NCI-H524 (cell line): ENCODE measurements at places on chromosomes 6 and 20.

DNA sequence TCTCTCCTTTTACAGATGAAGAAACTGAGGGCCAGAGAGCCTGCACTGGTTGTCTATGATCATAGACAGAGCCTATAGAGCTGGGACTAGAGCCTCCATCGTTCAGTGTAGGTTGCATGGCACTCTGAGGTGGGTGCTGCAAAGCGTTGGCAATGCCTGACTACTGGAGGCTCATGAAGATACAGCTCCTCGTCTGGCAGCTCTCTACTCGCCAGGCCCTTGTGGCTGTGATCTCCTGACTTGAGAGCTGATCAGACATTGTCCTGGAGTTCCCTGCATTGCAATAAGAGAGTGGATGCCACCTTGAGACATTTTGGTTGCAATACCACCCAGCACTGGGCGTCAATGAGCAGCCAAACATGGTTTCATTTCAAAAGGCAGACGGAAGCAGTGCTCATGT is 270.1 kb upstream of the ARID1B start:
- DNase-seq: no peak

DNA sequence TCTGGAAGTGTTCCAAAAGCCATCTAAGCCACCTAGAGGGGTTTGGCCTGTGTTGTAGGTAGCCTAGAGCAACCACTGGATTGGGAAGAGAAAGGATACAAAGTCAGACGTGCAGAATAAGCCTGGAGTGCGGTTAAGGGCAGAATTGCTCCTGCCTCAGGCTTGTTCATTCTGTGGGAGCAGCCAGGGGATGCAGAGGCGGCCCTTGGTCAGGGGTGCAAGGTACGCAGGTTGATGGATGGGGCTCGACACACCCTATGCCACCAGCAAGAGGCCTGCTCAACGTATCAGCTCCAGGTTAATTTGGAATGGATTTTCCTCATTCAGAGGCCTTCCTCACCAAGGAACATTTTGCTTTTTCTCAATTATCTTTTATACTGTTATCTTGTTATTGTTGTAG is 129.8 kb downstream of the SLC23A2 start:
- DNase-seq: no peak

DNA sequence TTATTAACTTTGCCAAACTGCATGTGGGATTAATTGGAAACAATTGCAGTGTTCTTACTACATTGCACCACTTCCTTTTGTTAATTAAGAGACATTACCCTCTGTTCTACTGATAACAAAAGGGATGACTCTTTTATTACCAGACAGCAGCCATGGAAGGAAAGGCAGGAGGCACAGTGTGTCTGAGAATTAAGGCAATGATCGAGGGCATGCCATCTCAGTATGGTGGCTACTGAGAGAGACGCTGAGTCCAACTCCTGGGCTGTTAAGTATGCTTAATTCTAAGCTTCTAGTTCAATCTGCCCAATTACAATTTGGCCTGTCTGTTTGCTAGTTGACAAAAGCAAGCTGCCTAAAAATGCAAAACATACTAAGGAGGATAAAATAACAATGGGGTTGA is 227.4 kb downstream of the PHACTR1 start:
- no peak for DNase-seq

- no peak for DNase-seq
Measured at GRCh38 chr6:138263963-138264362, 45.7 kb upstream of the PBOV1 start.

DNA sequence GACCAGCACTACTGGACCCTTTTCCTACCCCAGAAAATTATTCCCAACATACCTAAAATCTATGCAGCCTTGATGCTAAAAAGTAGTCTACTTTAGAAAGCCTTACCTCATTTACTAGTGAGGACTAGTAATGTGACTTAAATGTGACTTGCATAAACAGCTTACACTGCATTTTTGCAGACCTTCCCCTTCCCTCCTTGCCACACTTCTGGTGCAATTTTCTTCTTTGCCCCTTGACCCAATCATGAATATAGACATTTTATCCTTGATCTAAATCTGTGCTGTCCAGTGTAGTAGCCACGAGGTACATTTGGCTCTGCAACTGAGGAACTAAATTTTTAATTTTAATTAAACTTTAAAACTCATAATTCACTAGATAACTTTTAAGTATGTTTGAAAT is 7.0 kb upstream of the ZKSCAN8 start:
- no peak for DNase-seq

DNA sequence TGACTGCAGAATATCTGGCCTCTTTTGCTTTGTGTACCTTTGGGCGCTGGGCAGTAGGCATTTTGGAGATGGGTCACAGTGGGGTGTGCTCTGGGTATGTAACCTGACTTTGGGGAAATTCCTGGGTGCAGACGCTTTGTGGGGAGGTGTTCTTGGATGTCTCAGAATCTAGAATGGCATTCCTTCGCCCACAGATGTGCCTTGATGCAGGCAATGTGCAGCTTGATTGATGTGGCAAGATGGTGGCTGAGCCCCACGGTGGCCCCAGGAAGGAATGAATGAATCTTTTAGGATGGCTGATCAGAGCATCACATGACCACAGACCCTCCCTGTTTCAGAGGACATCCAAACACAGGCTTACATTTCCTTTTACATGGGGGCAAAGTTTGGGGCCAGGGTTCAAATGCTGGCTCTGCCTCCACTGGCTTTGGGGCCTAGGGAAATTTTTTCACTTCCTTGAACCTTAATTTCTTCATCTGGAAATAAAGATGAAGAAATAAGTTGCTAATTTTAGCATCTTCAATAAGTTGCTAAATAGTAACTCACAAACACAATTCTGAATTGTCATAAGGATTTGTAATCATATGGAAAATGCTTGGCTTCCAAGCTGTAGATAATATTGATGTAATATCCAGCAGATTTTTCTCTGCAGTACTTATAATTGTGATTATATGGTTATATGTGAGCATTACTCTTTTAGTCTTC is 5.6 kb downstream of the PPP1R16B start:
- peak; percentile 43 for DNase-seq

DNA sequence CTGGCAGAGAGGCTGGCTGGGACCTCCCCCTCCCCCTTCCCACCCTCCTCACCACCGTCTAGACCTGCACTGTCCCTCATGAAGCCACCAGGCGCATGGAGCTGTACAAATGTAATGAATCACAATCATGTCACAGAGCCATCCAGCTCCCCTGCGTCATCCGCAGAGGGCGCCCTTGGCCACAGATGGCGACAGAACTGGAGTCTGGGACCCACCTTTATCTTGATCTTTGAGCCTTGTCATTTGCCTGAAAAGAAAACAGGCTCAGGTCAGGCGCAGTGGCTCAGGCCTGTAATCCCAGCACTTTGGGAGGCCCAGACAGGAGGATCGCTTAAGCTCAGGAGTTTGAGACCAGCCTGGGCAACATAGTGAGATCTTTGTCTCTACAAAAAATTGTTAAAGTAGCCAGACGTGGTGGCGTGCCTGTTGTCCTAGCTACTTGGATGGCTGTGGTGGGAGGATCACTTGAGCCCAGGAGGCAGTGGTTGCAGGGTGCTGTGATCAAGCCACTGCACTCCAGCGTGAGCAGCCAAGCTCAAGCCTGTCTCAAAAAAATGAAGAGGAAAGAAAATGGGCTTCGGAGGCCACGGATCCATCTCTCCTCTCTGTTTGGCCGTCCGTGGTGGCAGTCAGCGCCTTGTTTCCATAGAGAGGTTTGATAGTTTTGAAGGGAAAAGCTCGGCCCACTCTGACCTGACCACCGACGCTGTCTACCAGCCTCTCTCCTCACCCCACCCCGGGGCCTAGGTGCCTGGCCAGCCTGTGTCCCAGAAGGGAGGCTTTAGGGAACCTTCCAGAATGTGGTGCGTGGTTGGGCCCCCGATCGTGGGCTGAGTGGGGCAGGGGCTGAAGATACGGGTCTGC is 6.2 kb downstream of the COL9A3 start:
- peak; percentile 86 for DNase-seq

- no peak for DNase-seq
Measured at GRCh38 chr6:10564975-10565673, 44.0 kb downstream of the GCNT2 start.

GRCh38 chr6:33620856-33621710 is at the start of gene ITPR3:
Gene ITPR3 (plus strand): TSS chr6:33621322. CDS start chr6:33621603, 281 bp downstream.
- DNase-seq: no peak

DNA sequence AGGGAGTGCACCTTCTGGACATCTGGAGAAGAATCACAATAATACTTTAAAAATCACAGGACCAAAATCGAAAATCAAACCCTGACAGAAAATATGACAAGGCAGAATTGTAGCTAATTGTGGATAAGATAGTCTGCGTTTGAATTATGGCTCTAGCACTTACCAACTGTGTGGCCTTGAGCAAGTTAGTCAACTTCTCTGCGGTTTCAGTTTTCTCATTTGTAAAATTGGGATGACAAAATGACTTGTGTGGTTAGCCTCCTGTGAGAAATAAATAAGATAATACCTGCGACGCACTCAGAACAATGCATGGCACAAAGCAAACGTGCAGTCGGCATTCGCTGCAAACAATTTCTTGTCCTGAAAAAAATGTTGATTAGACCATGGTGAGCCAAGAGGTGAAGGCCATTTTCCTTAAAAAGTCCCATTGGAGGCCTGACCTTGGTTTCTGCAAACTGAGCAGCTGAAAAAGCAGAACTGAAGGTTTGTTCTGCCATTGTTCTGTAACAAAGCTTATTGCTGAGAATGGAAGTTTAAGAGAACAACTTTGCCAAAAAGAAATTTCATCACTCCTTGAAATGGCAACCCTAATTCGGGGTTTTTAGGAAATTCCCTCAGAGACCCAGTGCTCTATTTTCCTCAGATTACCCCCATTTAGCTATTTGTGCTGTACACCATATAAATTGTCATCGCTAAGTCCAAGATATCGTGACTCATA is 266.3 kb downstream of the ERMARD start:
- no peak for DNase-seq

DNA sequence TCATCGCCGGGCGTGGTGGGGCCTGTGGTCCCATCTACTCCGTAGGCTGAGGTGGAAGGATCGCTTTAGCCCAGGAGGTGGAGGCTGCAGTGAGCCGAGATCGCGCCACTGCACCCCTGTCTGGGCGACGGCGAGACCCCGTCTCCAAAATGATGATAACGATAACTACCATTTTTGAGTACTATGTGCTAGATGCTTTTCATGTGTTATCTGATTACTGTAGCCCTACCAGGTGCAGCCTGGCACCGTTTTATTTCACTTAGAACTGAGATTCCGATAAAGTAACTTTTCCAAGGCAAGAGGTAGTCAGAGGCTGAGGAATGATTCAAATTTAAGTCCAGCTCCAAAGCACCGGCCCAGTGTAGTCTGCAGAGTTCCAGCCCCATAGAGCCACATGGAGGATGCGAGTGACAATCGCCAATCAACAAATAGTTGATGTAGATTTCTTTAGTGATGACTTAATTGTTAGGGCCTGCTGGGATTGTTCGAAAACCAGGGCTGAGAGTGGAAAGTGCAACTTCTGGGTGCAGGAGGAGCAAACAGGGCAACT is 727 bp downstream of the ERMARD start:
- DNase-seq: no peak

DNA sequence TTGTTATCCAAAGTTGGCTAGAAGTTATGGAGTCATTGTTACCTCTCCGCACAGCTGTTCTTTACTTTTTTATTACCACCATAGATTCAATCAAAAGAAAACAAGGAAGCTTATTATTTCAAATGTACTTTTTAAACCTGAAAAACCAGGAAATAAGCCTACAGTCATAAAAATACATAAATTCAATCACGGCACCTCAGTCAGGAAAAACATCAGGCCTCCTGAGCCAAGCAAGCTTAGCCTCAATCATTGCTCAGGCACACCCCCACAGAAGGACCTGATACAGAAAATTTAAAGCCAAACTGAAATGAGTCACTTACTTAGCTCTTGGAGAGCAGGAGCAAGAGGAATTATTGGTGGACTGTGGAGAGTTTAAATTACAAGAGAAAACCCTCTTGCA is 44.3 kb downstream of the MARCKS start:
- DNase-seq: no peak

GRCh38 chr20:5349448-5349847 is 32.7 kb upstream of the PROKR2 start:
- no peak for DNase-seq

- DNase-seq: peak; percentile 98
Measured at GRCh38 chr20:37516811-37517750, 4.0 kb upstream of the NNAT start.

DNA sequence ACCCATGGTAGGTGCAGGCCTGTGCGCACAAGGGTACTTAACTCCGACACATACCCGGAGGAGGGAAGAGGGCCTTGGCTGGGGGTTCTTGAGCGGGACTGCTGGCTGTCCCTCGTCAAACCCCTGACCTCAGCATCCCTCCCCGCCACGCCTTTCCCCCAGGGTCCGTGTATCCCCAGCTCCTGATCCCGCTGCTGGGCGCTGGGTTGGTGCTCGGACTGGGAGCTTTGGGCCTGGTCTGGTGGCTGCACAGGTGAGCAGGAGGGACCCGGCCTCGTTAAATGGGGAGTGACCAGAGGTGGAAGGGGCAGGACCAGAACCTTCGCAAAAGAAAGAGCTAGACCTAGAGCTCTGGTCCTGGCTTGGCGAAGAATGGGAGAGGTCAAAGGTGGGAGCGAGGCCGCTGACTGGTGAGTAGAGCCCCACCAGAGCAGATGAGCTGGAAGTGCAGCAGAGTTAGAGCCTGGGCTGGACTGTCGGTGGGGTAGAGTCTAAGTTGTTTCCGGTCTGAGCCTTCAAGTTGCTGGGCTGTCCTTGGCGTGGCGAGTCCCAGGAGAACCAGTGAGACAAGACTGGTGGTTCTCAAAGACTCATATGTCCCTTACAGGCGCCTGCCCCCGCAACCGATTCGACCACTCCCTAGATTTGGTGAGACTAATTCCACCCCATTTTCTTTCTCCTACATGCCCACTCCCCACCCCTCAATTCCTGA is 963 bp downstream of the MPIG6B start:
- DNase-seq: no peak

GRCh38 chr20:60354024-60354580 is 395.9 kb downstream of the CDH26 start:
- no peak for DNase-seq

DNA sequence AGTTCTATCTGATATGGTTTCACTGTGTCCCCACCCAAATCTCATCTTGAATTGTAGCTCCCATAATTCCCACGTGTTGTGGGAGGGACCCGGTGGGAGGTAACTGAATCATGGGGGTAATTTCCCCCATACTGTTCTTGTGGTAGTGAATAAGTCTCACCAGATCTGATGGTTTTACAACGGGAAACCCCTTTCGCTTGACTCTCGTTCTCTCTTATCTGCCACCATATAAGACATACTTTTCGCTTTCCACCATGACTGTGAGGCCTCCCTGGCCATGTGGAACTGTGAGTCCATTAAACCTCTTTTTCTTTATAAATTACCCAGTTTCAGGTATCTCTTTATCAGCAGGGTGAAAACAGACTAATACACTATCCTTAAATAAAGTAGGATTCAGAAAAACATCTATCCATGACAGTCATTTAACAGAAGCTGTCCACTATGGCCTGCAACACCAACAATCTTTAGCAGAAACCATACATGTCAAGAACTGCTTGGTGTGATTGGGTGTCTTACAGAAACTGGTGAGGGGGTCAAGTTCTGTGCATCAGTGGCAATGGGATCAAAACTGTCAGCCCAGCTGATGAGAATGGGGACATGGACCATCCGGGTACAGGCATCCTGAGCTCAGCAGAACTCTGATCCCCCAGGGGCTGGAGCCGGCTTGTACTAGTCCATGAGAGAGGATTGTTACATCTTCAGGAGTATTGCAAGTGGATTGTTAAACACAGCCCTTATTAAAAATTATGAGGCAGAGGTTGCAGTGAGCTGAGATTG is 59.2 kb downstream of the SCML4 start:
- no peak for DNase-seq
